ENCODE measurements at places on chromosomes 2 and 18.

DNA sequence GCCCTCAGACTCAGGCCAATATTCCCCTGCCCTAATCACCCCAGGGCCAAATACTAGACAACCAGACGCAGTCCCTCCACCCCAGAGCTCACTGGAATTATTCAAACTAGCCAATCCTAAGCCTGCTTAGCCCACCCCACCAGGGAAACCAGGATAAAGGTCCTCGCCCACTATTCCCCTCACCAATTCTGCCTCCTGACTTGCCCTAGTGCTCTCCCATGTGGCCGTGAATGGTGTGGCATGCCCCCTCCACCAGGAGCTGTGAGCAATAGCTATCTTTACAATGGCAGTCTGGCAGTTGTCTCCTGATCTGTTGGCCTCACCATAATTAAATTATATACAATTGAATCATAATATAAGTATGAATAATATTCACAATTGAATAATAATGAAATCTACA lies 42.3 kb downstream of the FAM124B start:
- no peak for DNase-seq

- DNase-seq = no peak
These were observed 608.3 kb downstream of the ERBB4 start for GRCh38 chr2:211930331-211930730.

GRCh38 chr2:241563571-241563980 lies 5.0 kb downstream of the BOK start:
- no peak for DNase-seq

DNA sequence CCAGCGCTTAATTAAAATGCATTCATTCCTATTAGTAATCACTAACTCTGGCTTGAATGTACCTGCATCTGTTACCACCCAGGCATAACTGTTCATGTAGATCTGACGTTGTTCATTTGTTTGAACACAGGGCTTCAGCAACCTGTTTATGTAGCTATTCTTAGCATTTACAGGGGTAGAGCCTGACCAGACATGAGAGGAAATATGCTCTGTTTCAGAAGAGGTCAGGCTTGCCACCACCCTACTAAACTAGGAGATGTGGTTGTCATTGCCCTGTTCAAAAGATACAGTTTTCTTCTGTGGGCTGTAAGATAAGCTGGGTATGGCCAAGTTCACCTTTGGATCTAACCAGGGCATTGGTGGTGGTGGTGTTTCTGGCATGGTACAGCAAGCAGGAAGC lies 8.8 kb downstream of the MGAT5 start:
- DNase-seq = no peak

DNA sequence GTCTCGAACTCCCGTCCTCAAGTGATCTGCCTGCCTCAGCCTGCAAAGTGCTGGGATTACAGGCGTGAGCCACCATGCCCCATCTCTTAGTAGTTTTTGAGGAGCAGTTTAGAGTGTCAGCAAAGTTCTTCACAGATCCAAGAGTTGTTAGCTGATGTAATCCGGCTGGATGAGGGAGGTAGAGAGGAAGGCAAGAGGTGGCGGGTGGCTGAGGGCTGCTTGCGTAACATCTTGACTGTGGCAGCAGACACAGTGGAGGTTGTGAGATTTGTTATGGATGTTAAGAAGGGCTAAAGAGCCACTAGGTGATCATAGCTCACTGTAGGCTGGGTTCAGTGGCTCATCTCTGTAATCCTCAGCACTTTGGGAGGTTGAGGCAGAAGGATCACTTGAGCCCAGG lies 19.5 kb upstream of the FAM136A start:
- no peak for DNase-seq

- DNase-seq = no peak
These were observed 994.1 kb upstream of the ACVR2A start for GRCh38 chr2:146850746-146851145.

DNA sequence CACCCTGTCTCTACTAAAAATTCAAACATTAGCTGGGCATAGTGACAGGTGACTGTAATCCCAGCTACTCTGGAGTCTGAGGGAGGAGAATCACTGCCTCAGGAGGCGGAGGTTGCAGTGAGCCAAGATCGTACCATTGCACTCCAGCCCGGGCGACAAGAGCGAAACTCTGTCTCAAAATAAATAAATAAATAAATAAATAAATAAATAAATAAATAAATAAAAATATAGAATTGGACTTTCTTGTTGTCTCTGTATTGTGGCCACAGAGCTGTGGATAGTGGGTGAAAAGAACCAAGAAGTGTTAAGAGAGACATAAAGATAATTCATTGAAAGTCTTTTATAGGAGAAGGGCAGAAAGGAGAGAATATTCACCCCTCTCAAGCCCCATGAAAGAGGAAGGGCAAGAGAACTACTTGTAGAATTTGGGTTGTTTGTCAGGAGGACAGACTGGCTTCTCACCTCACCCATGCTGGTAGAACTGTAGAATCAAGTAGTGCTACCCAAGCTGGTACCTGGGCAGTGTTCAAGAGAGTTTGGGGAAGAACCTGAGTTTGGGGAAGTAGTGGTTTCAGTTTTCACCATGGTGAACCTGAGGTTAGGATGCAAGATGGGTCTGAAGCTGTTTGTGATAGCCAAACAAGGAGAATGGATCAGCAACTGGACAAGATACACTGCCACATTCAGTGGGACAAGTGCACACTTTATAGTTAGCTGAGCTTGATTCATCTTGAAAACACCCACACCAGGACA lies 256.5 kb downstream of the CD226 start:
- DNase-seq = no peak
